Germinal center (tissue), 1 donor: ENCODE measurements at places on chromosomes 7 and 10.

- DNase-seq: no peak
Measured at GRCh38 chr10:47423476-47423875, 39.4 kb upstream of the ZNF488 start.

DNA sequence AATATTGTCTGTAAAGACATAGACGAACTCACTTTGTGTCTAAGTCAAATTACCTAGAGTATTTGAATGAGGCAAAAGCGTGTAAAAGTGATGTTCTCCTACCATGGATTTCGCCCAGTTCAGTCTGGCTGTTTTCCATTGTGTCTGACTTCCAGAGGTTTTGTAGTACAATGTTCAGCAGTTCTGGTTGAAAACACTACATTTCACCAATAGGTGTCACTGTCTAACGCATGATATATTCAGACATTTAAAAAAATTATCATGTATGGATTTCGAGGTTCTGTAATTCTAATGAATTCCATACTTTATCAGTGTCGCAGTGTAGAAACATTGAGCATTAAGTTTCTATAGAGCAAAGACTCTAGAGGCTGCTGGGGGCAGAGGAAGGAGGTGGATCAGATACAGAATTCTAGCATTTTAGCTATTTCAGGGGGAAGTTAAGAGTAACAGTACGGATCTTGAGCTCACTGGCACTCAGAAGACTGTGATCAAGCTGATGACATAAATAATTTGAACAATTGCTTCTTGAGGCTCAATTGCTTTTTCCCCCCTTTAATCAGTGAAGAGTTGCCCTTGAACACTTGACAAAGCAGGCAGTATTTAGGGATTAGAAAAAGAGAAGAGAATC, 196.9 kb upstream of the RHOBTB1 start:
- peak; percentile 7 for DNase-seq

- no peak for DNase-seq
Measured at GRCh38 chr7:105653441-105654005, 72.2 kb upstream of the EFCAB10 start.

- DNase-seq: peak; percentile 29
Measured at GRCh38 chr10:120735773-120736371, 115.3 kb upstream of the WDR11 start.

- DNase-seq: no peak
Measured at GRCh38 chr10:48459270-48460150, 145.4 kb downstream of the ARHGAP22 start.

DNA sequence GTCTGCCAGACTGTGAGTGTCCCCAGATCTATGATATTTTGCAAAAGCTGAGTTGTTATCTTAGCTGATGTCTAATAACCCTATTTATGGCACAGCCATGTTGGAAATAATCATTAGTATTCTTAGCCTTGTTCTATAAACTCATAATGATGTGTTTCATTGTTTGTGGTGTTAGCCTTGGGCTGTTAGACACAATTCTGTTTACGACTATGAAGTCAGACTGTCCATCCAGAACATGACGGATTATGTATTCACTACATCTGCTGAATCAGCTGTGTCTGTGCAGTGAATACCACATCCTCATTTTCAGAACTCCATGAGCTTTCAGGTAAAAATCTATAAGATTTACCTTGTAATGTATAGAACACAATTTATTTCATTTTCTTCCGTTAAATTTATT, 577.1 kb downstream of the NRG3 start:
- no peak for DNase-seq

- DNase-seq: no peak
Measured at GRCh38 chr10:26278295-26278694, 61.7 kb downstream of the GAD2 start.

- DNase-seq: no peak
Measured at GRCh38 chr10:30560326-30560725, 69.2 kb downstream of the LYZL2 start.

- no peak for DNase-seq
Measured at GRCh38 chr10:86314616-86315548, 51.7 kb downstream of the GRID1 start.

GRCh38 chr7:5229451-5230264, 39.6 kb downstream of the WIPI2 start:
- no peak for DNase-seq

DNA sequence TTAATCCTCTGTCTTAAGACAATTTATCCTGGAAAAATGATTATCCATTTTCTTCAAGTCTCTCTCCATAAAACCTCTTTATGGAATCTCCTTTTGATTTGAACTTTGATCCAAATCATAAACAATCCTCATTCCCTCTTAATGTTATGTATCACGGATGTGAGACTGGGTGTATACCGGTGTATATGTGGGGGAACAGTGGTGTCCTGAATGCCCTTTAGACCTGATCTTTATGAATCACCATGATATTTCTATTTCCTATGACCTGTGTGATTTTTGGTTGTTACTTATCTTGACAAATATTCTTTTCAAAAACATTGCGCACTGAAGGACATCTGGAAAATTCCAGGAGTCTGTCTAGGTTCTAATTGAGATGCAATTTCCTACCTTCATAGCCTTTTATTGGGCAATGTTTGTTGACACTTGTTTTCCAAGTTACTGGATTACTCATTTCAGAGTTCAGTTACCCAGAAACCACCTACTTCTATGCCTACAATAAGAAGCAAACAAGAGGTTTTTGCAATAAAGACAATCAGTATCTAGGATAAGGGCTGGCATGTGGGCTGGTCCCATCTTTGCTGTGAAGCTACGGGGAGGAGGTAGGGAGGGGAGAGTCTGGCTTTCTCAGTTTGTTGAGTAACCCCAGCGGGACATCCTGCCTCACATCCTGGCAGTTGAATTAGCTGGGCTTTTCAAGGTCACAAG, 190.4 kb downstream of the CTTNBP2 start:
- DNase-seq: no peak

GRCh38 chr10:44172883-44173607, 211.9 kb downstream of the CXCL12 start:
- DNase-seq: no peak

DNA sequence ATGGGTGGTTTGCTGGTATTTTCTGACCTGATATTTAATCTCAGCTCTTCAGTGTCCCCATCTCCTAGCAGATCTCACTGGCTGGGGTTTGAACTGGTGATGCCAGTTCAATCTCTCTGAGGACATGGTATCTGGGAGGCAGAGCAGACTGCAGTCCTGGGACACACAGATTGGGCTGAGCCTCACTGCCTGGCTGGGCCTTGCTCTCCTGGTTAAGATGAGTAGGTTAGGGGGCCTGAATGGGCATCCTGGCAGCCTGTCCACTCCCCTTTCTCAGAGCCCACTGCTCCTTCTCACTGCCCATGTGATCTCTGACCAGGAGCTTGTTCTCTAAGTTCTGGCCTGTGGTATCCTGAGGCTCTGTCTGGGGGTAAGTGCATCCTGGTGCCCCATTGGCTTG, 363.4 kb downstream of the GLRX3 start:
- DNase-seq: no peak

GRCh38 chr7:129835569-129835968, 117.2 kb downstream of the UBE2H start:
- DNase-seq: no peak

- no peak for DNase-seq
Measured at GRCh38 chr7:86049910-86050309, 593.8 kb upstream of the GRM3 start.

GRCh38 chr7:142177869-142178268, 66.4 kb downstream of the MGAM2 start:
- no peak for DNase-seq

DNA sequence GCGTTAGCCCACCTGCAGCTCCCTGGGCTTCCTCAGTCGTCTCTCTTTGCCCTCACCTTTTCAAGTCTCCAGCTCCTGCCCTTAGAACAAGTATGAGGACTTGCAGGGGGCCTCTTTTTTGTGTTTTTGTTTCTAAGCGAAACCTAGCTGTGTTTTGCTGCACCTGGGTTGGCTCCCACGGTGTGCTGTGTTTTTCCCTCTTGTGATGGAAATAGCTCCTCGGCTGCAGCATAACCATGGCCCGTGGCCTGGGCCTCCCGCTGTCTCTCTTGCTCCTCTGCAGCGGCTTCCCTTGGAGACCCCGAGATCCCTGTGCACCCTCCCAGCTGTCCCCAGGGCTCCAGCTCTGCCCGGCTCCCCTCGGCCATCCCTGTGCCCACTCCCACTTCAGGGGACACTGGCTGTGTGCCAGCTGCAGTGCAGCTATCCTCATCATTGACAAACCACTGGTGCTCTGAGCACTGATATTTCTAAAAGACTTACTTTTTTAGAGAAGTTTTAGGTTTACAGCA, 75.6 kb upstream of the TCERG1L start:
- DNase-seq: no peak

GRCh38 chr10:23742807-23743206, 303.9 kb downstream of the OTUD1 start:
- no peak for DNase-seq

DNA sequence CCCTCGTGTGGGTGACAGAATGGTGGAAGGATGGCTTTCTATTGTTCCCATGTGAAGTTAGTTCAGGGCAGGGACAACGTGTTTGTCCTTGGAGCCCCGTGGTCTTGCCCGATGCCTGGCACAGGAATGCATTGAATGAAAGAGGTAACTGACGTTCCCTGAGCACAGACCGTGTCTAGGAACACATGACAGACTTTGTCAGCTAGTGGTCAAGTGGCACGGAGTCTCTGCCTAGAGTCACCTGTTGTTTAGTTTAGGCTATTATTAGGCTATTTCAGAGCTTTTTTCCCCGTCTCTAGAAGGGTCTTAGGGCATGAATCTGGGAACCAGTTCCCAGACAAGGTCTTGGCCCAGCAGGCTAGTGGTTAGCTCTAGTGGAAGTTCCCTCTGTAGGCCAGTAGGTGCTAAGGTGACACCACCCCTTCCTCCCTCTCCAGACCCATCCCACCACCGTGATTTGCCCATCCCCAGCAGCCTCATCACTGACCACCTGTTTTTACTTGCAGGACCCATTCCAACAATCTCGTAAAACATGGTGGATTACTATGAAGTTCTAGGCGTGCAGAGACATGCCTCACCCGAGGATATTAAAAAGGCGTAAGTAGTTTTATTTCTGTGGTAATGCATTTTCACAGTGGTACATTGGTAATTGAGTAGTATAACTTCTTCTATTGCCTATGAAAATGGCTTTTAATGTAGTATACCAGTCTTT, 21.4 kb downstream of the DNAJB6 start:
- DNase-seq: no peak

DNA sequence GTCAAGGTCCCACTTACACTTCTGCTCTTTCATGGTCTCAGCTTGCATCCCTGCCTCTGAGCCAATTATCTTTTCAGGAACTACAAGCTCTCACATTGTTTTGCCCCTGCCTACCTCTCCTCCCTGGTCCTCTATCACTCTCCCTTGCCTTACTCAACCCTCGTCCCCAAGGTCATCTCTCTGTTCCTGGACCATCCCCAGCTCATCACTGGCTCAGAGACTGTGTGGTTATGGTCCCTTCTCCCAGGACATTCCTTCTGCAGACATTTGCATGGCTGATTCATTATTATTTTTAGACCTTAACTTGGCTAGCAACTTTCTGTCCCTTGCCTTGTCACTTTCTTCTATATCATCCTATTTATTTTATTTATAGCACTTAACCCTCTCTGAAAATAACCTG, 17.8 kb upstream of the GPAM start:
- DNase-seq: no peak

DNA sequence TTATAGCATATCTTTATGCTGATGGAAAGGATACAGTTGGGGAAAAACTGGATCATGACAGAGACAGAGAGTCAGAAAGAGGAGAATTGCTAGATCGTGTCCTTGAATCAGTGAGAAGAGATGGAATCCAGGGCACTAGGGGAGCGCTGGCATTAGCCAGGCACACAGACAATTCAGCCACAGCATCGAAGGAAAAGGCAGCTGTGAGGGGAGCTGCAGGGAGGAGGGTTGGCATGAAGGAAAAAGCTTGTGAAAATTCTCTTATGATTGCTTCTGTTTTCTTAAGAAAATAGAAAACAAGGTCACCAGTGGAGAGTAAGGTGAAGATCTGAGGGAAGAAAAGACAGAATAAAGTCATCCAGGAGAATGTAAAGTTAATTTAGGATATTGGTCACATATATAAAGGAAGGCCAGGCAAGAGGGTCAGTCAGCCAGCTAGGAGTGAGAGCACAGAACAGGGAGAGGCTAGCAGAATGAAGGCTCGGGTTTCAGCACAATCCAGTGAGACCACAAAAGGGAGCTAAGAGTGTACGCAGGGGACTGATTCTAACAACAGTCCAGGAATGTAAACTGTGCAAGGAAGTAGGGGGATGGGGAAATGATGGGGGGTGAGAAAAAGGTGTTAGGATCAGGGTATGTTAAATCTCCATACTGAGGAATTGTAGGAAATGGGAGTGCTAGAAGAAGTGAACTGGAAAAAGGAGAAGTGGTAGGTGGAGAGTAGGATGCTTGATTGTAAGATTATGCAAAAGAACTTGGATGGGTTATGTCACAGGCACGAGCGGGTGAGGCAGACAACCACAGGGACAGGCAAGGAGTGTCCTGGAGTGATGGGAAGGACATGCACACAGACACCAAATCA, 112.0 kb downstream of the RNF32 start:
- no peak for DNase-seq

DNA sequence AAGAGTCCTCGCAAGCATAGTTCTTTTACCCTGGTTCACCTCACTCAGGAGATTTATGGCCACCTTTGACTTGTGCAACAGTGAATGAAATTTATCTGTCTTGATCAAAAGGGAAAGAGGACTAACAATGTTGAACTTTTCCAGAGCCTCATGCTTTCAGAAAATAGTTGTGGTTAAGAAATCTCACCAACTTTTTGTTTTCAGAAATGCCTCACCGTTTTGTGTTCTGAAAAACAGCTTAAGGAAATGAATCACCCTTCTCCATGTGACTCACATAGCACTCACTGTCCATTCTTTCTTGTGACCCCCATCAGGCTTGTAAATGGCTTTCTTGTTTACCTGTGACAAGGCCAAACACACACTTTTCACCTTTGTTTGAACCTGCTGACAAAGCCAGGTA, 148.6 kb upstream of the FAM3C start:
- DNase-seq: no peak

DNA sequence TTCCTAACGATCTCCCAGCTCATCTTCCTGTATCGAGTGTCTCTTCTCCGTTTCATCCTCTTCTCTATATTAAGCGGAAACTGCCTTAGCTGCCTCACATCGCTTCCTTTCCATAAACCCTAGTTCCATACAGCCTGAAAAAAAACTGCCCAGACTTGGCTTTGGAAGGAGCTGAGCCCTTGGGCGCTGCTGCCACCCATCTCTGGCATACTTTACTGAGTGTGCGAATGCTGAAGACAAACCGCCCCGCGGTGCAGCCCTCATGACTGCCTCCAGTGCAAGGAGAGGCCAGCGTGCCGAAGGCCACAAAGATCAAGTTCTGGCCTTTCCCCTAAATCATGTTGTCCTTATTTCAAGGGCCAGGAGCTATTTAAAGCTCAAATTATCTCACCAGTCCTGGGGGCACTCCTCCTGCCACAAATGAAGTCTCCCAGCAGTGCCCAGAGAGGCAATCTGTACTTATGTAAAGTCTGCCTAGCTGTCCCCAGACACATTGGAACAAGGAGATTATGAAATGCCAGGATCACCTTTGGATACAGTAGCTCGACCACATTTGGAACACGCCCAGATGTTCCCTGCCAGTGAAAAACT, 25.2 kb downstream of the YWHAG start:
- no peak for DNase-seq

DNA sequence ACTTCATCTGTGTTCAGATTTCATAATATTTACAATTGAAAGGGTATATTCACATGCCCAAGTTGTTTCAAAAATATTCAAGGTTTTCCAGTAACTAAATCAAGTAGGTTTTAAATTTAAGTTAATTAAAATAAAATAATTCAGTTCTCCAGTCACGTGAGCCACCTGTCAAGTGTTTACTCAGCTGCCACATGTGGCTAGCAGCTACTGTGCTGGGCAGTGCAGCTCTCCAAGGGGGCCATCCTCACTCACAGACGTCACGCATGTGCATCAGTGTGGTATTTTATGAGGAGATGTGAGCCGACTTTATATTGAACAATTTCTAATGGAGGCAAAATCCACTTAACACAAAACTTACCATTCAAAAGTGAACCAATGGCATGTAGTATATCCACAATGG, 69.7 kb upstream of the CAMK2B start:
- no peak for DNase-seq
